Natural killer cell treated with Interleukin-12 subunit alpha and Interleukin-12 subunit beta and Interleukin-15 and Interleukin-18, amount 100 ng/mL, for 72 hours (primary cell): ENCODE measurements at places on chromosomes 2 and 18. TPM values are rescaled to one million over a fixed set of nuclear protein-coding genes. Genes with fewer than 3 reads are reported as not detected.

- no peaks in the 10 kb centered on the region for H3K27me3 ChIP-seq
- no peak overlapping the region for H3K27ac ChIP-seq
- no peak for DNase-seq
These were observed 13.6 kb downstream of the TCF23 start for GRCh38 chr2:27162151-27163121.

GRCh38 chr2:54878182-54878581 is 154.7 kb downstream of the EML6 start:
- no peaks in the 10 kb centered on the region for H3K4me1 ChIP-seq
- no peaks in the 10 kb centered on the region for H3K36me3 ChIP-seq
- DNase-seq, result no peak
- H3K4me3 ChIP-seq, result no peak overlapping the region

IL36RN gene
- total RNA-seq, result not detected

- no peak for DNase-seq
- no peak overlapping the region for H3K4me3 ChIP-seq
- no peaks in the 10 kb centered on the region for H3K27me3 ChIP-seq
These were observed 155.5 kb upstream of the OTX1 start for GRCh38 chr2:62894966-62895631.

- H3K27ac ChIP-seq, result no peak overlapping the region
- peaks cover 6% of the 10 kb centered on the region for H3K27me3 ChIP-seq
- no peak overlapping the region for H3K4me3 ChIP-seq
- H3K4me1 ChIP-seq, result no peaks in the 10 kb centered on the region
- DNase-seq, result no peak
These were observed 272.9 kb downstream of the PAX3 start for GRCh38 chr2:222025881-222026271.

DNA sequence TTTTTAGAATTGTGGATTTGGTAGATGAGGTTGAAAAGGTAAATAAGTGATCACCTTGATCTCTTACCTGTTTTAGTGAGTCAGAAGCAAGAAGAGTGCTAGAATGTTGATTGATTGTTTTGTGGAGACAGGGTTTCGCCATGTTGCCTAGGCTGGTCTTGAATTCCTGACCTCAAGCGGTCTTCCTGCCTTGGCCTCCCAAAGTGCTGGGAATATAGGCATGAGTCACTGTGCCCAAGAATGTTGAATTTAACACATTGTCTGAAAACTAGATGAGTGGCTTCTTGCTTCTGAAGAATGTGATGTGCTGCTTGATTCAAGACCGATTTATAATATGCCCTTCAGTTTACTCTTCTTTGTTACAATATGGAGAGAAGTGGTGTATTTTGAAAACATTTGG is 121.3 kb downstream of the FMNL2 start:
- H3K27me3 ChIP-seq, result peaks cover 32% of the 10 kb centered on the region
- DNase-seq, result no peak
- no peak overlapping the region for H3K4me3 ChIP-seq

IL36A gene
- total RNA-seq, result not detected

ALPG gene
- not detected for total RNA-seq

- DNase-seq, result no peak
- peaks cover 28% of the 10 kb centered on the region for H3K27me3 ChIP-seq
- H3K27ac ChIP-seq, result no peak overlapping the region
- H3K4me3 ChIP-seq, result no peak overlapping the region
- no peaks in the 10 kb centered on the region for H3K36me3 ChIP-seq
- peaks cover 6% of the 10 kb centered on the region for H3K4me1 ChIP-seq
These were observed 117.8 kb downstream of the ATL2 start for GRCh38 chr2:38259311-38259710.

DNA sequence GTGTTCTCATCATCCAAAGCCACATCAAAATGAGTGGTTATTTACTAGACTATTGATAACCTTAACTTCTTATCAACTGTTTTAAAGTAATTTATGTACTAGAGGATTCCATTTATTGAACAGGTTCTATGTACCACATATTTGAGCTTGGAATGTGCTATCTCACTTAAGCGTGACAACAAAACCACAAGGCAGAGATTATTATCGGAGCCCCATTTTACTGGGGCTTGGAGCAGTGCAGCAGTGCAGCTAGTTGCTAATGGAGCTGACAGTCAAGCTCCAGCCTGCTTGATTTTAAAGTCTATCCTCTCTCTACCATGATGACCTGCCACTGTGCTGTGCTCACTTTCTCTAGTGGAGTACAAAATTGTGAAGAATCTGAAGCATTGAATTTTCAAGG is 24.6 kb downstream of the GCG start:
- H3K4me1 ChIP-seq, result peaks cover 12% of the 10 kb centered on the region
- DNase-seq, result no peak
- no peaks in the 10 kb centered on the region for H3K36me3 ChIP-seq
- H3K27me3 ChIP-seq, result peaks cover 15% of the 10 kb centered on the region
- H3K4me3 ChIP-seq, result no peak overlapping the region
- H3K27ac ChIP-seq, result no peak overlapping the region

DNA sequence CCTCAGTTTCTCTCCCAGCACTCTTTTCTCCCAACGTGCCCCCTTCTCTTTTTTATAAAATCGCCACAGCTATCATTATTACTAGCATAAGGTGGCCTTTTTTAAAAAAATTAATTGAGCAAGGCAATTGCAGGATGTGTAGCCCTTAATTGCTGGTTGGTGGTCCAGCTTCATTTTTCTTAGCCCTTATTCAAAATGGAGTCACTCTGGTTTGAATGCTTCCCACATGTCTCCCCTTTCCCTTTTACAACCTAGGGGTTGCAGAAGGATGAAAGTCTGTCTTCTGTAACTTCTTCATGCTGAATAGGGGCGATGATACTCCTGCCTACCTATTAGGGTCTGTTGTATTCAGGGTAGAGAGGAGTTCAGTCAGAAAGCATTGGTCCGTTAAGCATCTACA is 36.6 kb upstream of the PROKR1 start:
- peaks cover 16% of the 10 kb centered on the region for H3K4me1 ChIP-seq
- H3K27ac ChIP-seq, result no peak overlapping the region
- peaks cover 18% of the 10 kb centered on the region for H3K36me3 ChIP-seq
- peaks cover 3% of the 10 kb centered on the region for H3K27me3 ChIP-seq

- H3K36me3 ChIP-seq, result no peaks in the 10 kb centered on the region
- peaks cover 15% of the 10 kb centered on the region for H3K27me3 ChIP-seq
- H3K27ac ChIP-seq, result no peak overlapping the region
- peaks cover 7% of the 10 kb centered on the region for H3K4me1 ChIP-seq
- no peak for DNase-seq
These were observed 90.9 kb upstream of the SMAD2 start for GRCh38 chr18:48021273-48021914.

TEKT4 gene
- not detected for total RNA-seq

DNA sequence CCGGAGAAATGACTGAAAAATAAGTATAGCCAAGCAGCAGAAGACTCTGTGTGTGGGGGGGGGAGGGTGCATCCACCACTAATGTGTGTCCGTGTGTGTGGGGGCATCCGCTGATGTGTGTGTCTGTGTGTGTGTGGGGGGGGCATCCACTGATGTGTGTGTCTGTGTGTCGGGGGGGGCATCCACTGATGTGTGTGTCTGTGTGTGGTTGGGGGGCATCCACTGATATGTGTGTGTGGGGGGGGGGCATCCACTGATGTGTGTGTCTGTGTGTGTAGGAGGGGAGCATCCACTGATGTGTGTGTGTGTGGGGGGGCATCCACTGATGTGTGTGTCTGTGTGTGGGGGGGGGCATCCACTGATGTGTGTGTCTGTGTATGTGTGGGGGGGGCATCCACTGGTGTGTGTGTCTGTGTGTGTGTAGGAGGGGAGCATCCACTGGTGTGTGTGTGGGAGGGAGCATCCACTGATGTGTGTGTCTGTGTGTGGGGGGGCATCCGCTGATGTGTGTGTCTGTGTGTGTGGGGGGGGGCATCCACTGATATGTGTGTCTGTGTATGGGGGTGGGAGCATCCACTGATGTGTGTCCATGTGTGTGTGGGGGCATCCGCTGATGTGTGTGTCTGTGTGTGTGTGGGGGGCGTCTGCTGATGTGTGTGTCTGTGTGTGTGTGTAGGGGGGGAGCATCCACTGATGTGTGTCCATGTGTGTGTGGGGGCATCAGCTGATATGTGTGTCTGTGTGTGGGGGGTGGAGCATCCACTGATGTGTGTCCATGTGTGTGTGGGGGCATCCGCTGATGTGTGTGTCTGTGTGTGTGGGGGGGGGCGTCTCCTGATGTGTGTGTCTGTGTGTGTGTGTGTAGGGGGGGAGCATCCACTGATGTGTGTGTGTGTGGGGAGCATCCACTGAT is 125.0 kb downstream of the NFATC1 start:
- H3K4me1 ChIP-seq, result peaks cover 50% of the 10 kb centered on the region
- H3K36me3 ChIP-seq, result no peaks in the 10 kb centered on the region
- no peak overlapping the region for H3K4me3 ChIP-seq
- no peak overlapping the region for H3K27ac ChIP-seq
- no peaks in the 10 kb centered on the region for H3K27me3 ChIP-seq

- H3K27me3 ChIP-seq, result peaks cover 10% of the 10 kb centered on the region
- no peaks in the 10 kb centered on the region for H3K36me3 ChIP-seq
- H3K4me3 ChIP-seq, result no peak overlapping the region
- no peaks in the 10 kb centered on the region for H3K4me1 ChIP-seq
- H3K27ac ChIP-seq, result no peak overlapping the region
- DNase-seq, result no peak
These were observed 69.5 kb downstream of the KYNU start for GRCh38 chr2:142946941-142947340.

LOXHD1 gene
- total RNA-seq, result not detected

- no peaks in the 10 kb centered on the region for H3K27me3 ChIP-seq
- peak overlapping the region; percentile 91 for H3K4me3 ChIP-seq
- no peaks in the 10 kb centered on the region for H3K36me3 ChIP-seq
- peak overlapping the region; percentile 87 for H3K27ac ChIP-seq
- no peak for DNase-seq
- peaks cover 30% of the 10 kb centered on the region for H3K4me1 ChIP-seq
These were observed 142.6 kb upstream of the ALKAL2 start for GRCh38 chr2:430291-431040.

GRCh38 chr2:82226441-82226840 is 1921.9 kb upstream of the LRRTM1 start:
- no peak overlapping the region for H3K4me3 ChIP-seq
- no peak overlapping the region for H3K27ac ChIP-seq
- no peaks in the 10 kb centered on the region for H3K27me3 ChIP-seq

CRYBA2 gene
- not detected for total RNA-seq
